AML-193 (cell line): ENCODE measurements at places on chromosomes 5 and 9.
A peak's percentile ranks its signal among the peaks of the same experiment; 100 is the strongest.

DNA sequence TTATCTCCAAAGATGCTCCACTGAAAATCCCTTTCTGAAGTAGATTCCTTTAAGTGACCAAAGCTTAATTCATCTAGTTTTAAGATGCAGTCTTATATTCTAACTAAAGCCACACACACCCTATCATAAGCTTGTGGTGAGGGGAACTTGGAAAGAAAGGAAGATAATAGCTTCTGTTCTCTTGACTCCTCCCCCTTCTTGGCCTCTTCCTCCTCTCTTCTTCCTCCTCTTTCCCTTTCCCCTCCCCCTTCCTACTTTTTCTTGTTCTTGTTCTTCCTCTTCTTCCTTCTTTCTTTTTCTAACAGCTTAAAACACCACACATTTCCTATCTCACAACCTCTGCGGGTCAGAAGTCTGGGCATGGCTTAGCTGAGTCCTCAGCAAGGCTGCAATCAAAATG, 23.5 kb downstream of the IL7R start:
- DNase-seq = peak; percentile 5

- no peak for DNase-seq
These were observed 63.2 kb upstream of the ELL2 start for GRCh38 chr5:96024683-96025475.

- DNase-seq = no peak
These were observed 672.1 kb upstream of the RIOK2 start for GRCh38 chr5:97854871-97855762.

- DNase-seq = no peak
These were observed 484.5 kb downstream of the DMAC1 start for GRCh38 chr9:7315116-7315515.

GRCh38 chr9:136726631-136727191, 14.3 kb downstream of the DIPK1B start:
- DNase-seq = peak; percentile 39
